ENCODE measurements at places on chromosomes 16 and 17.

GRCh38 chr17:78151514-78152008 is 5.4 kb downstream of the C17orf99 start:
- DNase-seq, result no peak

- DNase-seq, result no peak
These were observed 111.1 kb downstream of the VPS53 start for GRCh38 chr17:603406-604114.

- no peak for DNase-seq
These were observed 440.2 kb downstream of the KCNJ2 start for GRCh38 chr17:70609566-70609965.

GRCh38 chr17:42535155-42536047 is 640 bp upstream of the NAGLU start:
- no peak for DNase-seq

DNA sequence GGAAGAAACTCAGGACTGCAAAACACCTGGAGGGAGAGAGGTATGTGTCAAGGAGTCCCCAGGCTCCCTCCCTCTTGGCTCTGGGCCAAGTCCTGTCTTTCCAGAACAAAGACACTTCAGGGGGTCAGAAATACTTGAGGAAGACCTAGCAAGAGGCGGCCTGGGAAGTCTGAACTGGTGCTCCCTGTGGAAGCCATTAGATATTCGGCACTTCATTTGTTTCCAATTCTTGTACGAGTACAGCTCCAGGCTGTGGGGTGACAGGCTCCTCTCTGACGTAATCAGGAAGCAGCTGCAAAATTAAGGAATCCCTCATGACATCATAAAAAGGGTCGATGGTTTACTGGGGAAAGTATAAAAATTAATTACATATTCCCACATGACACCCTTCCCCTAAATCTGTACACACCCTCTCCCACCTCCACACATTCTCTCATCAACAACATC is 108.7 kb downstream of the SMG6 start:
- no peak for DNase-seq

GRCh38 chr17:35725802-35726126 is 5.7 kb upstream of the RASL10B start:
- DNase-seq, result no peak

GRCh38 chr17:17446666-17447155 is 30.1 kb upstream of the MED9 start:
- DNase-seq, result no peak
